CD4-positive, alpha-beta T cell treated with Interleukin-4 for 1 hour (primary cell): ENCODE measurements at places on chromosomes 6 and 20.

DNA sequence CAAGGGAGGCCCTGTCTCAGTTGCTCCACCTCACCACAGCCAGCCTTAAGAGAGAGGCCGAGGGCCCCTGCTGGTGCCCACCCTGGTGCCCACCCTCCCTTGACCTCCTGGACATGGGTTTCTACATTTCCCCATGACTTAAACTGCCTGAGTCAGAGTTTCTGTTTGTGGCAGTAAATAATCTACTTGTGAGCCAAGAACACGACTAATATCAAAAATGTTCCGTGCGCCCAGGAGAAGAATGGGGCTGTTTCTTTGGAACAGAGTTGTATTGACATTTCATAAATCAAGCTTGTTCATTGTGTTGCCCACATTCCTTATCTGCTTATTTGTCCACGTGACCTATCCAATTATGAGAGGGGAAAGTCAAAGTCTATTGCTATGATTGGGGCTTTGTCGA lies 143.5 kb downstream of the ANKRD60 start:
- DNase-seq: no peak

DNA sequence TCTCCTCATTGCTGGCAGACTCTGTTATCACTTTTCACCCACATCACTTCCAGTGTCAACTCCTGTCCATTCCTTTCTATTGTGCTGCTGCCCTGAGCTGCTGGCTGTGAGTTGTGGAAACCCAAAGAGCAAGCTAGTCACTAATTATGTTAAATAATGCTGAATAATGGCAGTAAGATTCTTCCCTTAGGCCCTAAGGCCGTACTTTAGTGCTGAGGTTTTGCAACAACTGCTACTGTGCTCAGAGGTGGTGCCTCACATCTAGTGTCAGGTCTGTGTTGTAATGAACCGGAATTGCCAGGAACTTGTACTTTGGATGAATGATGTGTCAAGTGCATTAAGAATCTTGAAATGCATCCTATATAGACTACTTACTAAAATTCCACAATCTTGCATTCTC lies 372.2 kb upstream of the RNF217 start:
- no peak for DNase-seq

DNA sequence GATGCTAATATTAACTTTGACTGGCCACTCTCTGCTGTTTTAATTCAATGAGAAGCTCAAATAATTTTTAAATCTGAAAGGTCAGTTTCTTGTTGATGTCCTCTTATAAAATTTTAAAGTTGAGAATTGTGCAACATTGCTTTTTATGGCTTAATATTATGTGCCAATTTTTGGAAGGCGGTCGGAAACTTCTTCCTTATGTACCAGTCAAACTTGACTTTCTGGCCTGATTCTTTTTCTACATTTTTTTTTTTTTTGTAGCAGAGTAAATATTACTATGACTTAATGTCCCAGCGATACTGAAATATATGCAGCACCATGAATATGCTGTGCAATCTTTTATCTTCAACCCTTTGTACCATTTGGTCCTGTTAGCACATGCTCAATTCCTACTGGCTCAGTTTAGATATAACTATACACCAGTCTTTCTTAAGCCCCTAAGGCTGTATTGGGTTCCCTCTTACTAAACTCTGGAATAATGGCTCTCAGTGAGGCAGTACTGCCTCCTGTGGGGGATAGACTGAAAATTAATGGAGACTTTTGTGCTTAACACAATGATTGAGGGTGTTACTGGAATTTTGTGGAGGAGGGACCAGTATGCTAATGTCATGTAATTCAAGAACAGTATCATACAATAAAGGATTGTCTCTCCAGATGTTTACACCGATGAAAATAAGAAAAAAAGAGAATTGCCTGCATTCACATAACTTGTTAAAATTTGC lies 156.4 kb upstream of the SYNCRIP start:
- no peak for DNase-seq

DNA sequence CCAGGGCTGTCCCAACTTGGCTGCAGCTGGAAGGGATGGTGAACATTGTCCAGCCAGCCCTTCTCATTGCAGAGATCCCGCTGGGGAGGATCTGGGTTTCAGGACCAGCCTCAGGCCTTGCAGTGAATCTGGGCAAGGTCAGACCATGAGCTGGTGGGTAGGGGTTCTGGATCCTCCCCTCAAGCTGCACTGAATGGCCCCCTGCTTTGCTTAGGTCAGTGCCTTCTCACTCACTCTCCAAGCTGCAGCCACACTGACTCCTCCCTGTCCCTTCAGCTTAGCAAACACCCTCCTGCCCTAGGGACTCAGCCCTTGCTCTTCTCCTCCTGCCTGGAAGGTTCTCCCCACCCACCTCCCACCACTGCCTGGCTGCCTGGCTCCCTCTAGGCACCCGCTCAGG lies 95.3 kb upstream of the KCNG1 start:
- DNase-seq: no peak

DNA sequence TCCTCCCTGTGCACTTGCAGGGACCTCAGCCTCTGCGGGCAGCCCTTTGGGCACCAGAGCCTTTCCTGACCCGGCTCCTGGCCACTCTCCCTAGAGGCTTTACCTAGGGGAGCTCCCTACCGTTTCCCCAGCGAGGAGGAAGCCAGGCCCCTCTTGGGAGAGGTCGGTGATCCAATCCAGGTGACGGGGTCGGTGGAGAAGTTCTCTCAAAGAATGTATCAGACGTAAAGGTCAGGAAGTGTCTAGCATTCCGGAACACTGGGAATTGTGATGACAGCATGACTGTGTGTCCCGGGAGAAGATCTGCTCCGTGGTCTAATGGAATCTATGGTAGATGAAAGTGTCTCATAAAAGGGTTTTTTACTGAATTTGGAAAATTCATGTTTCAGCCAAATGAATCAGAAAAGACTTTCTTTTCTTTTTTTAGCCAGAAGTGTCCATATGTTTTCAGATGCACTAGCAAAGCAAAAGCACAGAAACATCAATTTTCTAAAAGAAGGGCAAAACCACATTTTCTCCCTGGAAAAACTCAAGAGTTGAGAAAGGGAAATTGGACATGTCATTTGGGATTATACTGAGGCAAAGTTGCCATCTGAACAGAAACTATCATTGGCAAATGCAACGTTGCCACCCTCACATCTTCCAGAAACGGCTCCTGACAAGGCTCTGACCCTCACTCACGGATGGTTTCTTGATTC lies 289.4 kb downstream of the THBS2 start:
- no peak for DNase-seq

DNA sequence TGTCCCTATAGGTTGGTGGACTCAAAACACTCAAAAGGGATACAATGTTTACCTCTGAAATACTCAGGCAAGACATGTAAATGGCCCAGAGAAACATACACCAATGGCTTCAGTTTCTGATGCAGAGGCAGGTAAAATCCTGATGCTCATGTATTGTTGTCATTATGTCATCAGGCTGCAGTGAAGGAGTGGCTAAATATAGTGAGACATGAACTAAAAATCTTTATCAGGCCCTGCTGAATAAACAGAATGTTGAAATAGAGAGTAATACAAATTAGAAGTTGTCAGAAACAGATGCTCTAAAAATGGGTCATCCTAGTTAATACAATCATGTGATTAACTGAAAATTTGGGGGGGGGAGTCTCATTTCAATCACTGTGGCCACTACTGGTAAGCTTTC lies 20.4 kb downstream of the PTPRK start:
- DNase-seq: no peak

- no peak for DNase-seq
Observed at GRCh38 chr6:39688494-39688893, 36.7 kb downstream of the KIF6 start.

DNA sequence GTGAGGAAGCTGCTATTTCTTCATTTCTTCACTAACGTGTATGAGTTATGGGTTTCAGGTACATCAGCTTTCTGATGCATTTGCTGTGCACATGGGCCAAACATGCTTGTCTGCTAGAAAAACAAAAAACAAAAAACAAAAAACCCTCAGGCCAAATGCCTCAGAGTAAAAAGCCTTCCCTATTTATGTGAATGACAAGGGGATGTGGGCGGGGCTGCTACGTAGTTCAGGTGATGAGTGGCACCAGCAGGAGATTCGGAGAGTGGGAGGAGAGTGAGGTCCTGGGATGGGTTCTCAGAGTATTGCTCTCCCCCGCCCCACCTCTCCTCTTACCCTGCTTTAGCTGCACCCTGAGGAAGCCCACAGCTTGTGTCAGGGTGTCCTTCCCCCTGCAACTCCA lies 596.8 kb upstream of the JAG1 start:
- no peak for DNase-seq

- no peak for DNase-seq
Observed at GRCh38 chr20:14214046-14214445, 123.4 kb downstream of the FLRT3 start.

DNA sequence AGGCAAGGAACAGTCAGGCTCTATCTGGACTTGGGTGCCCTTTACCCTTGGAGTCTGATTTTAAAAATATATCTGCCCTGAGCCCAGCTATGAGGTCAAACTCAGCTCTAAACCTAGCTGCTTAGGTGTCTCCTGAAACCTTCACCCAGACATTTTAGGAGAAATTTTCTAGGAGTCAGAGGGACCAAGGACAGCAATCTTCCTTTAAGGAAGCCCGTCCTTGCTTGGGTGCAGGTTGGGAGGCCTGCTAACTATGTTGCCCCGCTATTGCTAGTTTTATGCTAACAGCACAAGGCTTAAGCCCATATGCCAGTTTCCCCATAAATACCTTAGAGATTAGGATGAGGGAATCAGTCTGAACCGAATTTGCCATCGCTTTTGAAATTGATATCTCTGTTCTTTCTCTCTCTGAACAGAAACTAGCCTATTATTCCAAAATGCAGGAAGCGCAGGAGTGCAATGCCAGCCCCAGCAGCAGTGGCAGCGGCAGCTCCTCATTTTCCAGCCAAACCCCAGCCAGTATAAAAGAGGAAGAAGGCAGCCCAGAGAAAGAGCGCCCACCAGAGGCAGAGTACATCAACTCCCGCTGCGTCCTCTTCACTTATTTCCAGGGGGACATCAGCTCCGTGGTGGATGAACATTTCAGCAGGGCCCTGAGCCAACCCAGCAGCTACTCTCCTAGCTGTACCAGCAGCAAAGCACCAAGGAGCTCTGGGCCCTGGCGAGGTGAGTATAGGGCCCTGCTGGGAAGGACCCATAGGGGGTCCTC lies 2.6 kb downstream of the VGLL2 start:
- DNase-seq: no peak

DNA sequence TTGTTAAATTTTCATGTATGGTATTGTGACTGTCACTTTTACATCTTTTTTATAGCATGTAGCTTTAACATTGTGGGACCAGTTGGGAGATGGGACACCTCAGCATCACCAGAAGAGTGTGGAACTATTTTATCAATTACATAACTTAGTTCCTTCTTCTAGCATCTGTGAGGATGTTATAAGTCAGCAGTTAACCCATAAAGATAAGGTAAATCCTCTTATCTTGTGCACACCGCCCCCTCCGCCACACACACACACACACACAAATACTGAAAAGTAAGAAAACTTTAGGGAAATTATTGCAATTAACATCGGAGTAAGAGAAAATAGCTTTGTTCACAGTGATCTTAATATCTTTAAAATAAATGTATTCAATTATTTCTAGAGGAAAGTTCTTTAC lies 60.9 kb downstream of the PGM3 start:
- no peak for DNase-seq

GRCh38 chr6:55758156-55758937 lies 117.0 kb downstream of the BMP5 start:
- DNase-seq: no peak

DNA sequence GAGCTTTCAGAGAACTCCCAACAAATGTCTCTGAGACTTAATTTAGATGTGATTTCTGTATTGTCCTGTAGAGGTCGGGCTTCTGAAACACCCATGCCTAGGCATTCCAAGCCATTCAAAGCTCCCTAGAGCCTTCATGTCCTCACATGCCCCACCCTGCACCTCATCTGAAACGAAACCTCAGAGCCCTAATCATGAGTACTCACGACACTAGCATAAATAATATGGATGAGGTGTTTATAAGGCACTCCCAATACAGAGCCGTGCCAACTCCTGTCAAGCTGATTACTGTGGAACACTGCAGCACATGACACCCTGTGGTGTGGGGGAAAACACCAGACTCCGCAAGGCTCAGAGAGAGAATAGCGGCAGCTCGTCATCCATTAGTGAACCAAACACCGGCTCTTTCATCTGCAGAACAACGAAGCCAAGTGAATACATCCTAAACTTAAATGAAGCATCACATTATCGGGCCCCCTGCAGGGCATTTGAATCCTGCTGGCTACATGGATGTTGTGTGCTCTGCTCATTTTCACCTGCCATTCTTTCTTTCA lies 83.8 kb downstream of the FNDC1 start:
- DNase-seq: no peak

- peak; percentile 14 for DNase-seq
Observed at GRCh38 chr6:89792881-89793280, 26.7 kb downstream of the MDN1 start.

GRCh38 chr6:148455225-148455624 lies 112.6 kb downstream of the SASH1 start:
- DNase-seq: no peak

GRCh38 chr6:56539527-56540105 lies 103.1 kb downstream of the DST start:
- no peak for DNase-seq

- no peak for DNase-seq
Observed at GRCh38 chr6:151701911-151702562, 105.4 kb upstream of the ESR1 start.

DNA sequence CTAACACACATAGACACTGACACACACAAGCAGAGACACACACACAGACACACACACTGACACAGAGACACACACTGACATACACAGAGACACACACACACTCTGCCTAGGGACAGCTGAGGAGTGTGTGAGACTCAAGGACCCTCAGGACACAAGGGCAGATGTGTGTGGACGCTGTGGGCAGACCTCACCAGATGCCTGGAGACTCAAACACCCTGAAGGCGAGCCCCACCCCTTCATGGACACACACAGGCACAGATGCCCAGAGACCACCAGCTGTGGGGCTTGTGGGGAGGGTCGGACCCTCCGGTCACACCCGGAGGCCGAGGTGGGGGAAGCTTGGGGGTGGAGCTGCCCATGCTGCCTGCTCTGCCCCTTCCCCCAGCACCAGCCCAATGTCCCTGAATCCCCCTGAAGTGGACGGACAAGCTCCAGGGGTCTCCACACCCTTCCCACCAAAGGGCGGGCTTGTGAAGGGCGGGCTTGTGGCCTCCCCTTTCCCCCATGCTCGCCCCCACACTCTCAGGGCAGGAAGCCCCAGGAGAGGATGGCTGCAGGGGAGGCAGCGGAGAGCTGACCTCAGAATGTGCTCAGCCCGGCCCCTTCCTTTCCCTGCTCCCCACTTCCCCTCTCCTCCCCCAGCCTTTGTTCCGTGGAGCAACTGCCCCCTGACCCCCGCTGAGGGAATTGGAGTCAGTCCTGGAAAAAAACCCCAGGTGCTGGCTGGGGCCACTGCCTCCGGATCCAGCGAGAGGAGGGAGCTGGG lies 13.9 kb upstream of the ABHD16B start:
- DNase-seq: no peak

- no peak for DNase-seq
Observed at GRCh38 chr6:2222275-2222842, 23.0 kb downstream of the GMDS start.

- no peak for DNase-seq
Observed at GRCh38 chr6:9943986-9944385, 470.9 kb downstream of the TFAP2A start.

- no peak for DNase-seq
Observed at GRCh38 chr6:142138876-142139275, 6.2 kb downstream of the GJE1 start.

- no peak for DNase-seq
Observed at GRCh38 chr20:63160641-63161175, 55.2 kb downstream of the YTHDF1 start.

GRCh38 chr6:168122011-168122410 lies 43.0 kb upstream of the FRMD1 start:
- no peak for DNase-seq

GRCh38 chr6:21158873-21159272 lies 434.7 kb upstream of the SOX4 start:
- no peak for DNase-seq
